Vagina (tissue), 2 donors: ENCODE measurements at places on chromosomes 5 and 9.

GRCh38 chr9:135281151-135281550, 193.7 kb downstream of the OLFM1 start:
- H3K4me1 ChIP-seq = peaks cover 16% of the 10 kb centered on the region
- DNase-seq = no peak
- no peaks in the 10 kb centered on the region for H3K27me3 ChIP-seq
- no peak overlapping the region for H3K4me3 ChIP-seq

GRCh38 chr9:105535920-105536668, 21.8 kb upstream of the FKTN start:
- no peaks in the 10 kb centered on the region for H3K4me1 ChIP-seq
- no peaks in the 10 kb centered on the region for H3K36me3 ChIP-seq
- no peak overlapping the region for H3K4me3 ChIP-seq
- H3K27ac ChIP-seq = no peak overlapping the region

GRCh38 chr5:78923622-78923970, 61.5 kb downstream of the ARSB start:
- no peaks in the 10 kb centered on the region for H3K36me3 ChIP-seq
- no peak overlapping the region for H3K27ac ChIP-seq
- H3K4me3 ChIP-seq = no peak overlapping the region
- no peaks in the 10 kb centered on the region for H3K4me1 ChIP-seq
- H3K27me3 ChIP-seq = no peaks in the 10 kb centered on the region

- H3K4me3 ChIP-seq = no peak overlapping the region
- no peaks in the 10 kb centered on the region for H3K27me3 ChIP-seq
- DNase-seq = no peak
- no peak overlapping the region for H3K27ac ChIP-seq
- H3K36me3 ChIP-seq = no peaks in the 10 kb centered on the region
Observed at GRCh38 chr9:105901514-105902109, 207.3 kb downstream of the TMEM38B start.

DNA sequence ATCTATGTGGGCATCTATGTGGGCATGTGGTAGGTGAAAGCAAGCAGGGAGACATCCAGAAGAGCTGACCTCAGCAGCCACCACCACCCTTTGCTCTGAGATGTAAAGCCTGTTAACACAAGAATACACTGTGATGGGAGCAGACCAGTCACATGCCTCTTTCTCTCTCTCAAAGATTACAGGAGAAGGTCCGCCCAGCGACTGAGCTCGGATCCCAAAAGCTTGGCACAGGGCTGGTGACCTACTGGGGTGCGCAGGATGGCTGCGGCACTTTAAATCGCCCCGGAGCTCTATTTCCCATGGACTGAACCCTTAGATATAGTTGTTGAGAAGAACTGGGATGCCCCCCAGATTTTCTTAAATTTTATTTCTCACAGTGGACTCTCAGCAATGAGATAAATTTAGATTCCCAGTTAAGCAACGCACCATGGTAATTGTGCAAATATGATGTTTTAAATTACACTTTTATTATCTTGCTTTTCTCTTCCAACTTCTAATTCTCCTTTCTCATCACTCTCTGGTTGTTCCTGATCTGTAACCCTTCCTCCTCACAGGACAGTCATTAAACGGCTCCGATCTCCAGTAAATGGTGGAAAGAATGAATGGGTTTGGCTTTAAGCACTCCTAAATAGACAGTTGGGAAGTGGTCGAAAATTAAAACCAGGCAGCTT, 37.7 kb upstream of the ICE1 start:
- H3K4me1 ChIP-seq = no peaks in the 10 kb centered on the region
- no peak overlapping the region for H3K4me3 ChIP-seq
- no peaks in the 10 kb centered on the region for H3K27me3 ChIP-seq
